Fibroblast of villous mesenchyme (primary cell): ENCODE measurements at places on chromosomes 1 and 21. TPM values are rescaled to one million over a fixed set of nuclear protein-coding genes. Genes with fewer than 3 reads are reported as not detected.

Gene HTR6
- total RNA-seq = not detected in 2 replicates

Gene LCE3D
- total RNA-seq = not detected in 2 replicates

Gene KRTAP21-2
- total RNA-seq = not detected in 2 replicates

Gene SOX13
- 11.6 and 14.7 TPM in 2 replicates for total RNA-seq

Gene MAP10
- 1.9 and 2.2 TPM in 2 replicates for total RNA-seq

Gene KANK4
- not detected in 2 replicates for total RNA-seq

Gene OR10J1
- not detected in 2 replicates for total RNA-seq
